ENCODE measurements at places on chromosomes 6 and 20. TPM values are rescaled to one million over a fixed set of nuclear protein-coding genes. Genes with fewer than 3 reads are reported as not detected.

Gene TBXT
- 0.17 TPM for total RNA-seq

Gene CCN5
- 350 TPM for total RNA-seq

Gene SLC13A3
- total RNA-seq: 0.42 TPM

Gene OOEP
- not detected for total RNA-seq

Gene MOG
- not detected for total RNA-seq

Gene MAP7
- 1.9 TPM for total RNA-seq

Gene RSPH3
- total RNA-seq: 16.3 TPM

DNA sequence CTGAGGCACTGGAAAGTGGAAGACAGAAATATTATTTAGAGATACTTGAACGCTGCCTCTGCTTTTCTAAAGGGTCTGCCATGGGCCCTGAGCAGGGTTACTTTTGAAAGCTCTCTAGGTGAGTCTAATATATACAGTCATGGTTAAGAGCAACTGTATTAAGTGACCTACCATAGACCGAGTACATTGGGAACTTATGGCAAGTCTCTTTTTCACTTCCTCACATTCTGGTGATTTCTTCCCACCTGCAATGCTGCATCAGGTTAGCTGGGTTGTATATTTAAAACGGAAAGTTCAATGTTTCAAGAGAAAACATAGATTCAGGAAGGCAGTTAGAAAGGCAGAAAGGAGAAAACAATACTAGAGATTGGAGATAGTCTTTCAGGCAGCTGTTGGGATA lies 154.7 kb downstream of the PHF3 start:
- H3K27me3 ChIP-seq: no peaks in the 10 kb centered on the region
- no peak overlapping the region for H3K4me3 ChIP-seq
- H3K4me1 ChIP-seq: no peaks in the 10 kb centered on the region
- no peak overlapping the region for H3K27ac ChIP-seq
- H3K36me3 ChIP-seq: no peaks in the 10 kb centered on the region

- H3K27me3 ChIP-seq: no peaks in the 10 kb centered on the region
- H3K27ac ChIP-seq: peak overlapping the region; percentile 99
- no peaks in the 10 kb centered on the region for H3K36me3 ChIP-seq
These were observed 650 bp upstream of the CD2AP start for GRCh38 chr6:47476781-47477496.

- peaks cover 16% of the 10 kb centered on the region for H3K4me1 ChIP-seq
- H3K36me3 ChIP-seq: no peaks in the 10 kb centered on the region
- no peaks in the 10 kb centered on the region for H3K27me3 ChIP-seq
- no peak for DNase-seq
These were observed 4.9 kb downstream of the ADGRB3 start for GRCh38 chr6:68639826-68640490.

Data from esophagus muscularis mucosa (tissue), 4 donors.